ENCODE measurements at places on chromosomes 4 and X. TPM values are rescaled to one million over a fixed set of nuclear protein-coding genes. Genes with fewer than 3 reads are reported as not detected.

DNA sequence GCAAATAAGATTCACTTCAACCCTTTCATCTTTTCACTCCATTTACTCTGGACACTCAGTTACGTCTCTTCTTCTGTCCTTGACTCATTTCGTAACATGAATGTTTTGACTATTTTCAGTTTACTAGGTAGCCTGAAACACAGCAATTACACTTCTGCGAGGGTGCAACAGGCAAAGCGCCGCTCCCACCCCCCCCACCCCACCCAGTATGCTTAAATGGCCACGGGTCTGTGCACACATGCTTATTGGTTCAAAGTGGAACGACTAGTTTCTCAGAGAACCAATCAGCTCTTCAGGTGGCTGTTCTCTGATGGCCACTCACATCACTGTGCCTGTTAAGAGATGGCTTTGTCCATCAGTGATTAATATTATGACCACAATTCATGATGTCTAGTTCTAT, 3.5 kb downstream of the BEND4 start:
- no peak for DNase-seq

GRCh38 chr4:181475781-181476507, 767.3 kb upstream of the TENM3 start:
- DNase-seq = no peak

GRCh38 chrX:24080704-24081103, 25.9 kb downstream of the EIF2S3 start:
- no peak for DNase-seq

The TLR3 gene
- 20.4 TPM for total RNA-seq

The ATOH1 gene
- not detected for total RNA-seq

The SMPX gene
- 47.5 TPM for total RNA-seq

The NSUN7 gene
- total RNA-seq = 9.0 TPM

GRCh38 chrX:129876771-129877305, 29.1 kb upstream of the UTP14A start:
- no peak for DNase-seq

The FHIP1A gene
- total RNA-seq = 7.7 TPM

Data from urinary bladder (tissue), 4 donors.